ENCODE measurements at places on chromosomes 13 and 19. TPM values are rescaled to one million over a fixed set of nuclear protein-coding genes. Genes with fewer than 3 reads are reported as not detected.
A peak's percentile ranks its signal among the peaks of the same experiment; 100 is the strongest.

Gene CXCL17
- total RNA-seq: not detected

Gene MEF2B
- total RNA-seq: 2.2 TPM

Gene ACER1
- 0.24 TPM for total RNA-seq

Gene MYH14
- not detected for total RNA-seq

Gene ZNF558
- 23.2 TPM for total RNA-seq

Gene CFAP97D2
- total RNA-seq: not detected

Gene LATS2
- 2.2 TPM for total RNA-seq

Gene PTPRH
- 0.16 TPM for total RNA-seq

DNA sequence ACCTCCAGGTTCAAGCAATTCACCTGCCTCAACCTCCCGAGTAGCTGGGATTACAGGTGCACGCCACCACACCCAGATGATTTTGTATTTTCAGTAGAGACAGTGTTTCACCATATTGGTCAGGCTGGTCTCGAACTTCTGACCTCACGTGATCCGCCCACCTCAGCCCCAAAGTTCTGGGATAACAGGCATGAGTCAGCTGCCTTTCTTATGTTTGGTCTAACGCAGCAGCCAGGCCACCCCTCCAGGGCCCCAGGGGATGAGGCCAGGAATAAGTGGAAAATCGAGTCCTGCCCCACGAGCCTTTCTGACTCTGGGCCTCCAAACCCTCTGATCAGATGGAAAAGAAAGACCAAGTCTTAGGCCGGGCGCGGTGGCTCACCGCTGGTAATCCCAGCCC lies 44.5 kb downstream of the CERS4 start:
- no peak for DNase-seq

- no peak for DNase-seq
These were observed 21.9 kb downstream of the ATP11A start for GRCh38 chr13:112711528-112712265.

DNA sequence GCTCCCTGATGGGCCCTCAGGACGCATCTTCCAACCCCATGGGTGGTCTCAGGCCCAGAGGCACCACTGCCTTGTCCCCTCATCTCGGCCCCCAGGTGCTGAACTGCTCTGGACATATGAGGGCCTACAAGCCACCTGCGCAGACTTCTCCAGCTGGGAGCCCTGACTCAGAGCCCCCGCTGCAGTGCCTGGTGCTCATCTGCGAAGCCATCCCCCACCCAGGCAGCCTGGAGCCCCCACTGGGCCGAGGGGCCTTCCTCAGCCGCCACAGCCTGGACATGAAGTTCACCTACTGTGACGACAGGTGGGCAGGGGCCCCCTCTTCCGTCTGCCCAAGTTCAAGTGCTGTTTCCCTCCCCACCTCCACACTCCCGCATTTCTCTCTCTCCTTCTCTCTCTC lies 12.2 kb downstream of the HIF3A start:
- DNase-seq: no peak

DNA sequence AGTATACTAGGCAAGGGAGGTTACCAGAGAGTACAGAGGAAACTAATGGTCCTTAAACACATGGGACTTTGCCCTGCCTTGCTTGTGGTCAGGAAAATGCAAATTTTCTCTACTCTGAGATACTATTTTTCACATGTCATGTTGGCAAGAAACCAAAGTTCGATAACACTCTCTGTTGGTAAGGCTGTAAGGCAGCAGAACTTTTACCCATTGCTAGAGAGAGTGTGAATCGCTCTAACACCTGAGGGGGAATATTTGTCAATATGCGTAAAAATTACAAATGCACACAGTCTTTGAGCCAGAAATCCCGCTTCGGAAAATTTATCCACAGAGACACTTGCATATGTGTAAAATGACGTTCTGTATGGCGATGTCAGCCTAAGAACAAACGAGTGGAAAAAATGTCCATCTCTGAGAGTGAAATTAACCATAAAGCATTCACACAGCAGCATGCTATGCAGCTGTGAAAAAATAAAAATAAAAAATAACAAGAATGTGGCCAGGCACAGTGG lies 9.5 kb upstream of the RFX1 start:
- DNase-seq: no peak

GRCh38 chr19:38470788-38471480 lies 37.4 kb downstream of the RYR1 start:
- DNase-seq: no peak

- DNase-seq: no peak
These were observed 61.2 kb downstream of the PEPD start for GRCh38 chr19:33460221-33460908.

- no peak for DNase-seq
These were observed 973.7 kb downstream of the UQCRFS1 start for GRCh38 chr19:28239270-28239669.

- no peak for DNase-seq
These were observed 6.9 kb downstream of the C5AR1 start for GRCh38 chr19:47316513-47316912.

DNA sequence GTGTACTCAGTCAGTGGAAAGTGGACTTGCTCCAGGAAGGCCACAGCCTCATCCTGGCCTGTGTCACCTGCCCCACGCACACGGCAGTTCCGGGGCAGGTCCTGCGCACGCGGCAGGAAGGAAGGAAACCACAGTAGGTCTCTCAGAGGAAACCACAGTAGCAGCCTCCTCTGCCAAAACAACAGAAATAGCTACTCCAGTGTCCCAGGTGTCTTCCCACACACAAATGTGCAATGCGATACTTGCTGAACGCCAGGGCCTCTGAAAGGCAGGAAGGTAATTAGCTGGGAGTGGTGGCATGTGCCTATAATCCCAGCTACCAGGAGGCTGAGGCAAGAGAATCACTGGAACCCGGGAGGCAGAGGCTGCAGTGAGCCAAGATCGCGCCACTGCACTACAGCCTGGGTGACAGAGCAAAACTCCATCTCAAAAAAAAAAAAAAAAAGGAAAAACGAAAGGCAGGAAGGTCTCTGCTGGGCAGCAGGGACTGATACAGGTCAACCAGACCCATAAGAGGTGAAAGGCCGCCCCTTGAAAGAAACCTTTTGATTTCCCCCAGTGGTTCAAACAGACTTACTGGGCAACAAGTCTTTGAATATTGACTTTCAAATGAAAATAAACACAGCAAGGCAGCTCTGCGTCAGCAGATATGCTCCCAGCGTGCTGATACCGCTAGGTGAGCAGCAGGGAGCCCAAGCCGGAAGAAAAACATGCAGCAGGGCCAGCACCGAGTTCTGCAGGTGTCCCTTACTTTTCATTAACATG lies 49.5 kb downstream of the CRYL1 start:
- DNase-seq: peak; percentile 64

DNA sequence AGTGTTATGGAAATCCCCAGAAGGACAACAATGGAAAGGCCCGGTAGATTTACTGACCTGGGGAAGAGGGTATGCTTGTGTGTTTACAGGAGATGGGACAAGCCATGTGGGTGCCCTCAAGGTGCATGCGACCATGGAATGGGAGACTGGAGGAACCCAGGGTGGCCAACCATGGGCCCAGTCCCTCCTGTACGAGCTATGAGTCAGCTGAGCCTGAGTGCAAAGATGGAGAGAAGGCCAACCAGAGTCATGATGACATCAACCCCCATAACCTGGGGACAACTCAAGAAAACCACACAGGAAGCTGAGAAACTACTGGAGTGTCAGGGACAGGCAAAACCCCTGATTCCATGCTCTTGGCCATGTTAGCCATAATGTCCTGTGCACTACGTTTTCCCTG lies 7.8 kb downstream of the ZNF350 start:
- no peak for DNase-seq

- DNase-seq: peak; percentile 52
These were observed 2.7 kb upstream of the HNRNPL start for GRCh38 chr19:38852231-38853044.

DNA sequence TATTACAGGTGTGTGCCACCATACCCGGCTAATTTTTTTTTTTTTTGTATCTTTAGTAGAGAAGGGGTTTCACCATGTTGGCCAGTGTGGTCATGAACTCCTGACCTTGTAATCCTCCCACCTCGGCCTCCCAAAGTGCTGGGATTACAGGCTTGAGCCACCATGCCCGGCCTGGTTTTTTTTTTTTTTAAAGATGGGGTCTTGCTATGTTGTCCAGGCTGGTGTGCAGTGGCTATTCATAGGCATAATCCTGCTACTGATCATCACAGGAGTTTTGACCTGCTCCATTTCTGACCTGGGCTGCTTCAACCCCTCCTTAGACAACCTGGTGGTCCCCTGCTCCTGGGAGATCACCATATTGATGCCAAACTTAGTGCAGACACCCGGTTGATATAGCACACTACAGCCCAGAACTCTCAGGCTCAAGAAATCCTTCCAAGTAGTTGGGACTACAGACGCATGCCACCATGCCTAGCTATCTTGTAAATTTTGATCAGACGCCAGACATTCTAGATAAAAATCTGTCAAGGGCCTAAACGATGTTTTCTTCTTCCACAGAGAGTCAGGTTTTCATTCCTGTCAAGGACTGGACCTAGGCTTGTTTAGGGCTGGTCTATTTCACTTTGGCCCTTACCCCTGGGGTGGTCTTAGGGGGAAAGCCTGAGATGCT lies 9.5 kb downstream of the PLAUR start:
- DNase-seq: no peak

GRCh38 chr19:41945135-41945766 lies 13.9 kb downstream of the RABAC1 start:
- peak; percentile 70 for DNase-seq

DNA sequence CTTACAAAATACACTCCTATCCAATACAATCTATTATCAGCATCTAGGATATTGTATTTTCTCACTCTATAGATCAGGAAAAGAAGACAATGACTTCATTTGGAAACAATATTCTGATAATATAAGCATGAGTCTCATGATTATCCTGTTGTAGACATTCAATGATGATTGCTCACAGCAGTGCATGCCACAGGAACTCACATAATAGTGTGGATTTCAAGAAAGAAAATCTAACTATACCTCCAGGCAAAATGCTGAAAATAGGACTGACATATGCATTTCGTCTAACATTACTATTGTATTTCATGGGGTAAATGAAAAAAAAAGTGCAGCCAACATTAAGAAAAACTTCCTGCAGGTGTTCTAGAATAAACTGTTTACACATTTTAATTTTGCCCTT lies 122.6 kb downstream of the POSTN start:
- no peak for DNase-seq

DNA sequence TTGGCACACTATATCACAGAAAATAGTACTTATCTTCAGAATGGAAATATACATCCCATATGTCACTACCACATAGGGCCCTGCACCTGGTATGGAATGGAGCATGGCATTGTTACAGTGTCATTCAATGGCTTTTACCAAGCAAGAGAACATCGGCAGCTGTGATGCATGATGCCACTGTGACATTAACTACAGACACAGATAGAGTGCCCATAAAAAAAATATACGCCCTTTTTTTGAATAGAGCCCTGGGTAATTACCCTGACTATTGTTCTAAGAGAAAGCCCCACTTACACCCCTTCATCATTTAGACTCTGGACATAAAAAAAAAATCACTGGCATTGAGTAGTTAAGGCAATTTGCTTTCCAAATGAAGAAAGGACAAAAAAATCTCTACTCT lies 320.3 kb downstream of the DNAJC15 start:
- DNase-seq: no peak

DNA sequence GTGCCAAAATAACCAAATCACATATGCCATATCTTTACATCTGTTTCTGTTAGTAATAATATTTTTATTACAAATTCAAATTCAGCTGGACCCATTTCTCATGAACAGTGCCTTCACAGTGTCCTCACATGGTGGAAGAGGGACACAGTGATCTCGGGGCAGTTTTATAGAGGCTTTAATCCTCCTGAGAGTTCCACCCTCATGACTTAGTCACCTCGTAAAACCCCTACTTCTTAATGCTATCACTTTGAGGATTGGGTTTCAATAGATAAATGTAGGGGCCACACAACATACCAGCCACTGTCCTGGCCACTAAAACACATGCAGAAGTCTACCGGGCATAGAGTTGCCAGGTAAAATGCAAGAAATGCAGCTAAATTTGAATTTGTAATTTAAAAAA lies 201.5 kb downstream of the MYO16 start:
- no peak for DNase-seq

DNA sequence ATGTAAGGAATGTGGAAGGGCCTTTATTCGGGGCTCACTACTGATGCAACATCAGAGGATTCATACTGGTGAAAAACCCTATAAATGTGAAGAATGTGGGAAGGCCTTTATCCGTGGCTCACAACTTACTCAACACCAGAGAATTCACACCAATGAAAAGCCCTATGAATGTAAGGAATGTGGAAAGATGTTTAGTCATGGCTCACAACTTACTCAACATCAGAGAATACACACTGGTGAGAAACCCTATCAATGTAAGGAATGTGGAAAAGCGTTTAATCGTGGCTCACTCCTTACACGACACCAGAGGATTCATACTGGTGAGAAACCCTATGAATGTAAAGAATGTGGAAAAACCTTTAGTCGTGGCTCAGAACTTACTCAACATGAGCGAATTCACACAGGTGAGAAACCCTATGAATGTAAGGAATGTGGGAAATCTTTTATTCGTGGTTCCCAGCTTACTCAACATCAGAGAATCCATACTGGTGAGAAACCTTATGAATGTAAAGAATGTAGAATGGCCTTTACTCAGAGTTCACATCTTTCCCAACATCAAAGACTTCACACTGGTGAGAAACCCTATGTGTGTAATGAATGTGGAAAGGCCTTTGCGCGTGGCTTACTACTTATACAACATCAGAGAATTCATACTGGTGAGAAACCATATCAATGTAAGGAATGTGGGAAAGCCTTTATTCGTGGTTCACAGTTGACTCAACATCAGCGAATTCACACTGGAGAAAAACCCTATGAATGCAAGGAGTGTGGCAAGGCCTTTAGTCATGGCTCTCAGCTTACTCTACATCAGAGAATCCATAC lies 44.3 kb downstream of the ZNF585A start:
- DNase-seq: no peak

DNA sequence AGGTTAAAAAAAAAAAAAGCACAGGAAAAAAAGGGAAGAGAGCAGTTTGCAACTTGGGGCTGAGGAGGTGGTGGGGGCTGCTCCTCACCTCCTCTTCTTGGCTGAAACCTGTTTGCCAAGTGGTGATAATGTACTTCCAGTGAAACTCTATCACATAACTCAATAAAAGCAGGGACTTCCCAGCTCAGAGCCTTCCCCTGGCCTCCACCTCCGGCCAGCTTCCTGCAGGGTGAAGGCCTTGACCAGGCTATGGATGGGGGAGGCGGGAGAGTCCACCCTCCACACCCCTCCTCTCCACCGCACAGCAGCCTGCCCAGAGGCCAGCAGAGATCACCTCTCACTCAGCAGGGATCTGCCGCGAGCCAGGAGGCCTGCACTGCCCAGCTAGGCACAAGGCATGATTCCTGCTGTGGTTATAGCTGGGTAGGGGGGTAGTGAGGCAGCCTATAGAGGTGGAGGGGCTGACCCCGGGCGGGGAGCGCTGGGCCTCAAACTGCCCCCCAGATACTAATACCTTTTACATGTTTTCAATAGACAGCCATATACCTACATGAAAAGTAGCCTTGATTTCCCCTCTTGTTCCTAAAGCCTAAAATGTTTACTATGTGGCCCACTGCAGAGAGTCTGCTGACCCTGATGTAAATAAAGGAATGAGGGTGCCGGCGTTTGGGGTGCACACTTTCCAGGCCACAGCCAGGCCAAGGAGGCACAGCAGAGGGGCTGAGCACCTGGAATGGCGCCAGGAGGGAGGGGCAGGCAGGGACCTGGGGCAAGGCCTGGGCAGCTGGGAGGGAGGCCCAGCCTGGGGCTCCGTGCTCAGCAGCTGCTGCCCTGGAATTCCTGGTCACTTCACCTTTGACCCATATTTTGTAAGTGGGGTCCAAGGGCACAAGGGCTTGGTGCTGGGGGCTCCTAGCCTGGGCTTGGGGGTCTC lies 10.3 kb downstream of the ZNF787 start:
- no peak for DNase-seq
